Esophagus squamous epithelium (tissue), 5 donors: ENCODE measurements at places on chromosomes 6 and 20.

DNA sequence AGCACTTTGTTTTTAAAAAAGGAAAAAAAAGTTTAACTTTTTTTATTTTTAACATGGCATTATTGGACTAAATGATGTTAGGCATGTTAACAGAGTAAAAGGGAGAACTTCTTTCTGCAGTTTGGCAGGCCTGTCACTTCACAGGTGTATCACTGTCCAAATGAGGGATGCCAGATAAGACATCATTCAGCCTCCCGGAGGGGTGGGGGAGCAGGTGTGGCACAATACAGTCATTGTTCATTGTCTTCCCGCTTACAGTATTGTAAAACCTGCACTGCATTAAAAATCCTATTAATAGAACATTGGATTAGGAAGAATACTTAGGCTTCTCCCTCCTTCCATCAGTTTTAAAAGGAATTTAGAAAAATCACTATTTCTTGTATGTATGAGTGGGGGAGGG, 80.7 kb downstream of the CARMIL1 start:
- DNase-seq = no peak

- no peak for DNase-seq
These were observed 15.2 kb downstream of the CTCFL start for GRCh38 chr20:57509665-57510237.

DNA sequence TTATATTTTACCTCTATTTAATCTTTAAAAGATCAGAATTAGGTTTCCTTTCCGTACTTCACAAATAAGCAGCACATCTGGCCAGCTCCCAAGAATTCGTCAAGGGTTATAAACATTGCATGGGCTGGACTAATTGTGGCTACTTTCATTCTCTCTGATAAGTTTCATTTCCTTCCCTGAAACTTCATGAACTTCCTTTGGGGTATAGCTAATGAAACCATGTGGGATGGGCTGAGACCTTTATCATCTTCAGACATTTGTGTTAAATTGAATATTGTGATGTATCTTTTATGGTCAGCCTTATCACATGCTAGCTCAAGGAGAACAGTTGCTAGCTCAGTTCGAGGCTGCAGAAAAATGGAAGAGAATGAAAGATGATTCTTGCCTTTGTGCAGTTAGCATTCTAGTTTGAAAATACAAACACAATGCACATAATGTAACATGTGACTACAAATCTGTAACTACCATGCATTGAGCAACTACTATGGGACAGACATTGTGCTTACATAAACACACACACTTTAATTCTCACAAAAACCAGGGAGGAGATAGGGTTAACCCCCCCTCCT, 1.7 kb upstream of the GMPR start:
- no peak for DNase-seq

GRCh38 chr6:166008441-166009369, 158.9 kb downstream of the TBXT start:
- no peak for DNase-seq

- no peak for DNase-seq
These were observed 15.8 kb downstream of the MPC1 start for GRCh38 chr6:166366921-166367320.

- no peak for DNase-seq
These were observed 203.2 kb downstream of the MOXD1 start for GRCh38 chr6:132198040-132198439.

GRCh38 chr20:58585753-58586540, 65.1 kb upstream of the STX16 start:
- DNase-seq = no peak

DNA sequence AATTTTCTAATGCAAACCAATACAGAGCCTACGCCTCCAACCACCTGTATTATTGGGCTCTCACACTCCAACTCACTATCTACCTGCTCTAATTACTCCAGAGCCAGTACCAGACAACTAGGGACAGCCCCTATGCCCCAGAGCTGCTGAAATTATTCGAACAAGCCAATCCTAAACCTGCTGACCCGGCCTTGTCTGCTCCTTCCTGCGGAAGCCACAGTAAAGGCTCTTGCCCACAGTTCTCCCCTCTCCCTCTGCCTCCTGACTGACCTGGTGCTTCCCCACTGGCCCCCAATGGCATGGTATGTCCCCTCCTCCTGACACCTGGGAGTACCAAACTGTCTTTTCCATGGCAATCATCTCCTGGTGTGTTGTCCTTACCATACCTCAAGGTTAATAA, 4.1 kb upstream of the TOX2 start:
- no peak for DNase-seq

- DNase-seq = no peak
These were observed 27.0 kb downstream of the SOD2 start for GRCh38 chr6:159665868-159666635.

GRCh38 chr6:155301867-155302266, 12.4 kb downstream of the TFB1M start:
- DNase-seq = no peak

DNA sequence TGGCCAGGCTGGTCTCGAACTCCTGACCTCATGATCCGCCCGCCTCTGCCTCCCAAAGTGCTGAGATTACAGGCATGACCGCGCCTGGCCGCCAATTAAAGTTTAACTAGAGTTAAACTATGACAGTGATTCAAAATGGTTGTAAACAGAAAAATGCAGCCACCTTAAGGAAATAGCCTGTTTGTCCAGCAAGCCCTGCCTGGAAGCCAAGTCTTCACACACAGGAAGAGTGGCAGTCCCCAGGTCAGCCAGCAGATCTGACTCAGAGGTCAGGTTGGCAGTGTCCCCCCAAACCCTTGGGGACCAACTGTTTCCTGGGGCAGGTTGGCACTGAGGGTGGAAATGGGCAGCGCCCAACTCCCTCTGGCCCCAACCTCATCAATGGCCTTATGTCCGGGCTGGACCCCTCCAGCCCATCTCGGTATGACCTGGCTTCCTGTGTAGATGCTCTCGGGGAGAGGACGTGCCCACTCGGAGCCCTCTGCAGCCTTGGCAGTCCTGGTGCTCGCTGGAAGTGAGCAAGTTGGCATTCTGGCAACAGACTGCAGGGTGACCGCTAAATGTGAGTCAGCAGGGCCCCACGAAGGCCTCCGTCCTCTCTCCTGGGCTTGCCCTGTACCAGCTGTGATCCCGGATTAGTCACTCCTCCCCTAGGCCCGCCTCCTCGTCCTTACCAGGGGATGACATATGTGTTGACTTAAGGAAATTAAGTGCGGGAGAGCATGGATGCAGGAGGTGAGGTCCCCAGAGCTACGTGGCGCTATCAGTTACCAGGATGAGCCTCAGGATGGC, 9.7 kb upstream of the HSP90AB1 start:
- DNase-seq = no peak

DNA sequence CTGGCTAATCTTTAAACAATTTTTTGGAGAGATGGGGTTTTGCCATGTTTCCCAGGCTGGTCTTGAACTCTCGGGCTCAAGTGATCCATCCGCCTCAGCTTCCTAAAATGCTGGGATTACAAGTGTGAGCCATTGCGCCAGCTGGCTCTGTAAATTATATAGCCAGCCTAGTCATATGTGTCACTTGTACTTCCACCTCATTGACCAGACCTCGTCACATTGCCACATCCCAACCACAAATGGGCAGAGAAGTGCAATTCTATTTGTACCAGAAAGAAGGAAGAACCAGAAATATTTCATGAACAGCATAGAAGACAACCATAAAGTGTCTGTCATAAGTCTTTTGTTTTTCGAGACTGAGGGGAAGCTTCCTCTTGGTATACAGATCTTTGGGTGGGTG, 304.9 kb upstream of the RNF24 start:
- DNase-seq = no peak

DNA sequence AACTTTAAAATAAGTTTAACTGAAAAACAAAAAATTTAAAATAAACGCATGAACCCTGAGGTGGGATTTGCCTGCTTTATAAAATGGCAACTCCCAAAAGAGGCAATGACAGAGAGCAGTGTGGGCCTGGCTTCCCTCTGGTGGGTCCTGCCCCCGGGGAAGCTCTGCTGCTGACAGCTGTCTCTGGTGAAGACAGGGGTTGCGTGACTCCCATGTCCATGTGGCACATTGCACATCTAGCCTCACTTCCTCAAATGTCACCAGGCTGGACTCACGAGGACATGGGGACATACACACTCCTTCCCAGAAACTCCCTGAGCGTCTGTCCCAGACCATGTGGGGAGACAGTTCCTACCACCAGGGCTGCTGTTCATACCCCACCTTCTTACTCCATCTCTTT, 66.2 kb downstream of the ABHD12 start:
- no peak for DNase-seq

DNA sequence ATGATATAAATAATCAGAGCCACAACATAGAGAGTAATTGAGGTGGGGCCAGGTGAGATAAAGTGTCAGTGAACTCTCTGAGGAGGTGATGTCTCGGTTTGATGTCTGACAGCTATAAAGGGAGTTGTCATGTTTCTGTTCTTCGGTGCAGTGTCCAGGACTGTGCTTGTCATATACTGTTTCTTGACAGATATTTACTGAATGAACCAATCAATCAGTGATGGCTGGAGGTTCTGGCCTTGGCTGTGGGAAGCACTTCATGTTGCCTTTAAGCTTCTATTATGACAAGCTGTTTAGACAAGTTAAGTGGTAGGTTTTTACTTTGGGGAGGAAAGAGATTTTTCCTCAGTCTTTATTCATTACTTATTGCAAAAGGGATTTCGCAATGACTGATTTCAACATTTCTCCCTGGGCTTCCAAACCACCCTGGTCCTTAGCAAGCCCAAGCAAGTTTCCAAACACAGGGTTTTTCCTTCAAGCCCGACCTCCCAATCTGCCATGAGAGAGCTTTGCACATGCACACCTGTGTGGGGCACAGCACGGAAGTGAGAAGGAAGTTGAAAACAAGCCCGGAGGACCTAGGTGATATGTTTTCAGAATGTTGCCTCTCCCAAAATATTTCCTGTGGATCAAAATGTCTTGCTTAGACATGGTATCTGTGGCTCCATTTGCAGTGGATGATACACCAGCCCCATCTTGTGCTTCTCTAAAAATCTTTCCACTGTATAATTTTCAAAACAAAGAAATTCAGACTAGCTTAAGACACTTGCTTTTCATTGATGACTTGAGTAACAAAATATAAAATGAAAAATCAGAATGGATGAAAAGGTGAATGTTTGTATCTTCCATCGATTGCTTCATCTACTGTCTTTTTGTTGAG, 567.3 kb upstream of the BTBD3 start:
- no peak for DNase-seq

DNA sequence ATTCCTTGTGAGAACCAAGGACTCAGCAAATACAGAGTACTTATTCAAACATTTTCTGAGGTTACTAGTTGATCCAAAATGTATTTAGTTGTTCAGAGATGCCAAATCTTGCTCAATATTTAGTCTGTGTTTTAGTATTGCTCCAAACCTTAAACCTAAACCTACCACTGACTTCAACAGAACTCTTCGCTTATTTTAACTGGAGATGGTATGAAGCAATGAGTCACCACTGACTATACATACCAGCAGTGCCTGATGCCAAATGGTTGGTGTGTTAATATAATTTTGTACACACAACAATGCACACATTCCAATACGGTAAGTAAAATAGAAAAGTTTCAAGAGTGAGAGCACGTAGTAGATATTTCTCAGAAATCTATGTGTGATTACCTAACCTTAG, 1.9 kb upstream of the SPTLC3 start:
- no peak for DNase-seq

GRCh38 chr6:33312361-33313104, 1.3 kb downstream of the TAPBP start:
- no peak for DNase-seq

DNA sequence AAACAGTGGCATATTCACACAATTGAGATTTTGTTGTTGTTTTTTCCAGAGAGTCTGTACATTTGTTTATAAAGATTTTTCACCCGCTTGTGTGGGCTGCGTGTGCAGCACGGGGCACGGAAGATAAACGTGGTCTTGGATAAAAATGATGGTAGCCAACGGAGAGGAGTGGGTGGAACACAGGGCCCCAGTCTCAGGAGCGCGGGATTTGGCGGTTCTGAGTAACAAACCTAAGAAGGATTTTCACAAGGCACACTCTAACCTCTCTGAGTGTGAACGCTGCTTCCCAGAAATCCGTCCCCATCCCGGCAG, 3.6 kb upstream of the BNIP5 start:
- DNase-seq = no peak

- DNase-seq = no peak
These were observed 457.2 kb downstream of the KIF16B start for GRCh38 chr20:16115911-16116552.

DNA sequence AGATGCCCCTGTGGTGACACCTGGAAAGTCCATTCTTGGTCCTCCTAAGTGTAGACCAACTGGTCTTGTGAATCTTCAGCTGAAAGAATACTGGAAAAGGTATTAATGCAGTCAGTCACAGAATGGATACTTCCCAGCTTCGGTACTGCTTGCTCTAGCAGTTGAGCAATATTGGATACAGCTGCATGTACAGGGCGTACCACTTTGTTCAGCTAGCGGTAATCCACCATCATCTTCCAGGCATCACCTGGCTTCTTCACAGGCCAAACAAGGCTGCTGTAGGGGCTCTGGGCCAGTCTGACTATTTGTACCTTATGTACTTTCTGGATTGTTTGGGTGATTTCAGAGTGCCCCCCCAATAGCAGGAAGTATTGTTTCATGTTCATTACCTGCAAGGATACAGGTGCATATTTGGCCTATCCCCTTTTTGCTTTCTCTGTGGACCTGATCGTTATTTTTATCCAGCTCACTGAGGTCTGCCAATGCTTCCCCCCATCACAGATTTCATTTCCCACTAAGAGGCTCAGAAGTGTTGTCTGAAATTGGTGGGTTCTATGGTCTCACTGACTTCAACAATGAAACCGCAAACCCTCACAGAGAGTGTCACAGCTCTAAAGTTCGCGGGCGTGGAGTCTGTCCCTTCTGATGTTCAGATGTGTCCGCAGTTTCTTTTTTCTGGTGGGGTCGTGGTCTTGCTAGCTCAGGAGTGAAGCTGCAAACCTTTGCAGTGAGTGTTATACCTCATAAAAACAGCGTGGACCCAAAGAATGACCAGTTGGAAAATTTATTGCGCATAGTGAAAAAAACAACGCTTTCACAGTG, 52.2 kb downstream of the TRIM27 start:
- no peak for DNase-seq

DNA sequence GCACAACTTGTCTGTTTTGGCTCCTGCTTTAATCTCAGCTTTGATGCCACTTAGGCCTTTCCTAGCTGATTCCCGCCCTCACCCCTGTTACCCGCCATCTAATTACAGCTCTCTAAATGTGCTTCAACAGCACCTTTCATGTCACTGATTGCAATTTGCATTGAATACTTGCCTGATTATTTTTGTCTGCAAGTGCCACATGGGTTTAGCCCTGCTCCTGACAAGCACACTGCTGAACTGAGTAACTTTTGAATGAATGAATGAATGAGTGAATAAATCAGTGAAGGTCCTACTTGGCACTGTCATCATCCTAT, 591 bp upstream of the DCBLD1 start:
- no peak for DNase-seq

DNA sequence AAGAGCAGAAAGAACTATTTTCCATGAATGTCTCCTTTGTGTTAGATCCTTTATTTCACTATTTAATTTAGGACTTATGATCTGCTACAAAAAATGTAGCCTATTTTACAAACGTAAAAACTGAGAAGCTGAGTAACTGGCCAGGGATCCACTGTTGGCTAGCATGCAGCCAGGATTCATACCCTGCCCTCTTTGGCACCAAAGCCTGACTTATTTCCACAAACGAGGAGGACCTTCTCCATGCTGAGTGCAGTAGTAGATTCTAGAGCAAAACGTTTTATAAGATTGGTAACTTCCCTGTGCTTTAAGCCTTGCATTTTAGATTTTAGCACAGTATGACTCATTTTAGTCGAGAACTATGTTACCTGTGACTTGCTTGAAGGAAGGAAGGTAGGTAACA, 74.3 kb downstream of the NCOA7 start:
- no peak for DNase-seq

- DNase-seq = no peak
These were observed 10.0 kb upstream of the POU5F1 start for GRCh38 chr6:31180500-31180899.
